ENCODE measurements at places on chromosomes 3 and 15.

- no peak for DNase-seq
Observed at GRCh38 chr15:63070681-63071129, 28.2 kb downstream of the TPM1 start.

- DNase-seq, result no peak
Observed at GRCh38 chr3:65581313-65581712, 457.4 kb downstream of the MAGI1 start.

- DNase-seq, result peak; percentile 79
Observed at GRCh38 chr3:72100601-72101187, 315.7 kb upstream of the PROK2 start.

DNA sequence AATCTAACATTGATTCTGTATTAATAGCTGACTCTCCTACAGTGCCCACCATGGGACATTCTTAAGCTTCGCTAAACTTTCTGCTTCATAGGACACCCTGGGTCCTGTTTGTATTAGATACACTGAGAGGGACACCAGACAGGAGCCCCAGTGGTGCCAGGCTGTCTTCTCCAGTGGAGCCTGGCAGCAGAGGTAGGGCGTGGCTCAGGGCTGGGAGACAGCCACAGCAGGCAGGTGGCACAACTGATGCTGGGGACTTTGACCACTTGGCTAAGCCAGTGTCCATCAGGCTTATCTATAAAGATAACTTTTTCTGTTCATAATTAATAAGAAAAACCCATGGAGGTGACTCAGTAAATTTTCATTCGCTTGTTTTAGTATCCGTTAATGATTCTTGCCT lies 21.8 kb downstream of the NIPA1 start:
- no peak for DNase-seq
